ENCODE measurements at places on chromosomes 1 and 21.

DNA sequence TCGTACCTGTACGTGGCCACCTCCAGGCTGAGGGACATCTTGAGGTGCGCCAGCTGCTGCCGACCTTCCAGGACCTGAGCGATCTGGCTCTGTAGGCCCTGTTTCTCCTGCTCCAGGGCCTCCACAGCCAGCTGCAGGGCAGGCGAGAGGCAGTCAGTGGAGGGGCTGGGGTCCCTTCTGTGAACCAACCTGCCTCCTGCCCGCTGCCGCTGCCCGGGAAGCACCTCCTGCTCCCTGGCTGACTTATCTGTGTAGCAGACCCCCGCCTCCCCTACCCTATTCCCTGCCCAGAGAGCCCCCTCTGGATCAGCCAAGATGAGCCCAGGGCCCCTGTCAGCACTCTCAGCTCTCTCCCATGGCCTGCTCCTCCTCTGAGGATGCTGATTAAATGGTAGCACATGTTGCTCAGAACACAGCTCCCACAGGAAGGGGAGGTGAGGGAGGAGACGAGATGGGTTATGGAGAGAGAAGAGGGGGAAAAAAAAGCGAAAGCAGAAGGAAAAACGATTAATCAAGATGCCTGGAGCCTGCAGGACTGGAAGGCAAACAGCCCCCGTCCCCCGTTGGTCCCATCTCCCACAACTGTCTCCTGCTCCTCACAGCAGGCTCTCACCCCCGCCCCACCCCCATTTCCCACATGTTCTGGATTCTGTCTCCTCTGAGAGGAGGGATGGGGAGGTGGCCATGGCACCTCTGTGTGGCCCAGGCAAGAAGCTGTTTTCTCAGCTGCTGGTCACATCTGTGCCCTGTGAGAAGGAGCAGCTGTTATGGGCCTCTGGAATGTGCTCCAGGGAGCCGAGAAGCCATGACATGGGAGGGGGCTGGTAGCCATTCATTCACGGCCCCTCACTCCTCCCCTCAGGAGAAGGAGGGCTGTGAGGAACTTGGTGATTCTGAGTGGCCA is 1.7 kb downstream of the NES start:
- DNase-seq: no peak

GRCh38 chr1:53160924-53161378 is 18.5 kb upstream of the SLC1A7 start:
- no peak for DNase-seq

- no peak for DNase-seq
These were observed 758 bp downstream of the DEPDC1 start for GRCh38 chr1:68495968-68496679.

GRCh38 chr1:202439308-202439707 is 90.8 kb downstream of the PPP1R12B start:
- no peak for DNase-seq

- DNase-seq: no peak
These were observed 279.4 kb downstream of the PTGER3 start for GRCh38 chr1:70768216-70768615.

GRCh38 chr21:37251294-37251634 is 15.9 kb downstream of the VPS26C start:
- no peak for DNase-seq

DNA sequence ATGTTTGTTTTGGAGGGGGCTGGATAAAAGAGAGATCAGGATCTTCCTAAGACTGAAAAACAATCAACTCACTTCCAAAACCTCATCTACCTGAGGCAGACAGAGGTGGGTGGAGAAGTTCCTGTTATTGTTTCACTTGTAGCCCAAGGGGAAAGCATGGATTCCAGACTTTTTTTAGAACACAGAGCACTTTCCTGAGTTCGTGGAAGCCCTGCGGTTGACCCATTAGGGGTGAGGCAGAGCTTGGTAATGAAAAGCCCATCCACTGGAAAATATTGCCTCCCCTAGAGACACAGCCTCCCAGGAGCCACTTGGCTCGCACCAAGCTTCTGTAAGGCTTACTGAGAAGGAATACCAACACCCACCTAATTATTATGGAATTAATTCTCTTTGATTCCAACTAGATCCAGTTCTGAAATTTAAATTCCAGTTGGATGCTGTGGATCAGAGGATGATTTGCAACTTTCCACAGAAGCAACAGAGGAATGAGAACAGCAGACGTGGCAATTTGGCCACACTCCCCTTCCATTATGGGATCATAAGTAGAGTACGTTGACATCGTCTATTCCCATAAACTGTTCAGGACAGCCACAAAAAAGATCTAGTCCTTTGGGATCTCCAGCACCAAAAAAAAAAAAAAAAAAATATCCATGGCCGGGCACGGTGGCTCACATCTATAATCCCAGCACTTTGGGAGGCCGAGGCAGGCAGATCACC is 4.1 kb upstream of the PEF1 start:
- no peak for DNase-seq

DNA sequence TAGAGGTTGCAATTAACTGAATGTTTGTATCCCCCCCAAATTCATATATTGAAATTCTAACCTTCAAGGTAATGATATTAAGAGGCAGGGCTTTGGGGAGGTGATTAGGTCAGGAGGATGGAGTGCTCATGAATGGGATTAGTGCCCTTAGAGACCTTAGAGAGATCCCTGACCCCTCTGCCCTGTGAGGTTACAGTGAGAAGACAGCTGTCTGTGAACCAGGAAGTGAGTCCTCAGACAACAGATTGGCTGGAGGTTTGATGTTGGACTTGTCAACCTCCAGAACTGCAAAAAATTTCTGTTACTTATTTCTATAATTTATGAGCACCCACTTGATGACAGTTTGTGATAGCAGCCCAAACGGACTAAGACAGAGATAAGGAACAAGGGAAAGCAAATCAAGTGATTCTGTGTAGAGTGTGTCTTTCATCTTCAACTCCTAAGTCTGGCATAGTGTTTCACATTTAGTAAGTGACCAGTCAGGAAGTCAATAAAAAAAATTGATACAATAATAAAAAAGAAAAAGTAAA is 30.0 kb upstream of the RWDD3 start:
- DNase-seq: no peak

- no peak for DNase-seq
These were observed 19.8 kb downstream of the CCT8 start for GRCh38 chr21:29053656-29054055.

- DNase-seq: no peak
These were observed 80.3 kb downstream of the PROX1 start for GRCh38 chr1:214067853-214068703.

- DNase-seq: no peak
These were observed 17.2 kb upstream of the RAB29 start for GRCh38 chr1:205792481-205792881.

GRCh38 chr1:21175670-21176581 is 771 bp downstream of the EIF4G3 start:
- peak; percentile 20 for DNase-seq

DNA sequence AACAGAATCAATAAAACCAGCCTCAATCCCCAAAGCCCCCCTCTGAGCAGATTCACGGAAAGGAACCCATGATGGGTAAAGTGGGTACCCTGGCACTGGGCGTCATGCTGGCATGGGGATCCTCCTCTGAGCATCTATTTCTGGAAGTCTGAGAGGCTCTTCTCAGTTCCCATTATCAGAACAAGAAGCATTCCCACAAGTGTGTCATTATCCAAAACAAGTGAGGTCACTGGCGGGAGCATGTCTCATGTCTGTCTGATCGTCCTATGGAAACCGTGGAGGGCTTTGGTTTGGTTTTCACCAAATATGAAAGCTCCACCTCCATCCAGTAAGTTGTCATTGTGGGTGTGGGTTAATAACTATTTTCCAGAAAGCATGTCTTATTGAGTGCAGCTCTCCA is 70.7 kb downstream of the PGM1 start:
- DNase-seq: no peak

DNA sequence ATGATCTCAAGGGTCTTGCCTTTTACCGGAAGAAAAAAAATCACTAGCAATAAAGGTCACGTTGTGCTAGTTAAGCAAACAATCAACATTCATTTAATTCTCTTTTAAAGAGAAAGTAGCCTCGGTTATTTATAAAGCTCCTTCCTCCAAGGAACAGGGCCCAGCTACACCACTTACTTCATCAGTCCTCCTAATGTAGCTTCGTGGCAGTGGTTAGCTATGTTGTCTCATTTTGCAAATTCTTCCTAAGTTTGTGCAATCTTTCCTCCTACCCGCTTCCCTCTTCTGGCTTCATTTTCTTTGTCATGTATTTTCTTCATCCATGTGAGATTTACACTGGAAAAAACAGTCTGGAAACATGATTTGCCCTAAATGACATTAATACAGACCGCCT is 554.2 kb downstream of the NUF2 start:
- DNase-seq: no peak

- no peak for DNase-seq
These were observed 44.9 kb downstream of the GLIS1 start for GRCh38 chr1:53693773-53694717.

Data from activated T-cell treated with anti-CD3 and anti-CD28 coated beads for 24 hours (primary cell).